ENCODE measurements at places on chromosomes 13 and 19. TPM values are rescaled to one million over a fixed set of nuclear protein-coding genes. Genes with fewer than 3 reads are reported as not detected.

- no peak for DNase-seq
These were observed 14.7 kb downstream of the HCN2 start for GRCh38 chr19:604355-604754.

GRCh38 chr19:53912653-53913052 lies 3.6 kb downstream of the CACNG7 start:
- peak; percentile 92 for DNase-seq

DNA sequence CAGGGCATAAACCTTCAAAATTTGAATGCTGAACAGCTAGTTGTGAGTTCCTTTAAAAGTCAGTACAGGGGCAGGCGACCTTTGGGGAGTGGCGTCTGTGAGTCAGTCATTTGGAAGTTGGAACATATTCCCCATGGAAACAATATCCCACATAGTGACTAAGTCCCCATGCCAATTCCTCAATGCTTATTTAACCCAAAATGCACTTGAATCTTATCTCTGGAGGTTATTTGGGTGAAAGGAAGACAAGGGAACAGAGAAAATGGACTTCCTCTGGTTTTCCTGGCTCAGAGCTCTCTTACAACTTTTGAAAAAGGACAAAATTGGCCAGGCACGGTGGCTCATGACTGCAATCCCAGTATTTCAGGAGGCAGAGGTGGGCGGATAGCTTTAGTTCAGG lies 479.2 kb upstream of the NBEA start:
- no peak for DNase-seq

GRCh38 chr19:29872224-29872731 lies 60.5 kb downstream of the CCNE1 start:
- peak; percentile 88 for DNase-seq

DNA sequence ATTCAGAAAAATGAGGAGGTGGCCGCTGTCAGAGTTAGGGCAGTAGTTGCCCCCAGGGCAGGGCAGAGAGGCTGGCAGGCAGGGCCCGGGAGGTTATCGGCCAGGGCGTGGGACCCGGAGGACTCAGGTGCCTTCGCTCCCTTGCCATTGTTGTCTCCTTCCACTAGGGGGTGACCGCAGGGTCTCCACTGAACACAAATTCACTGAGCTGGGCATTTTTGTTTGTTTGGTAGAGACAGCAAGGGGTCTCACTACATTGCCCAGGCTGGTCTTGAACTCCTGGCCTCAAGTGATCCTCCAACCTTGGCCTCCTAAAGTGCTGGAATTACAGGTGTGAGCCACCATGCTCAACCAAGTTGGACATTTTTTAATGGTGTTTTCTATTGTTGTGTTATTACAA lies 25.1 kb downstream of the CARS2 start:
- DNase-seq = peak; percentile 89

DNA sequence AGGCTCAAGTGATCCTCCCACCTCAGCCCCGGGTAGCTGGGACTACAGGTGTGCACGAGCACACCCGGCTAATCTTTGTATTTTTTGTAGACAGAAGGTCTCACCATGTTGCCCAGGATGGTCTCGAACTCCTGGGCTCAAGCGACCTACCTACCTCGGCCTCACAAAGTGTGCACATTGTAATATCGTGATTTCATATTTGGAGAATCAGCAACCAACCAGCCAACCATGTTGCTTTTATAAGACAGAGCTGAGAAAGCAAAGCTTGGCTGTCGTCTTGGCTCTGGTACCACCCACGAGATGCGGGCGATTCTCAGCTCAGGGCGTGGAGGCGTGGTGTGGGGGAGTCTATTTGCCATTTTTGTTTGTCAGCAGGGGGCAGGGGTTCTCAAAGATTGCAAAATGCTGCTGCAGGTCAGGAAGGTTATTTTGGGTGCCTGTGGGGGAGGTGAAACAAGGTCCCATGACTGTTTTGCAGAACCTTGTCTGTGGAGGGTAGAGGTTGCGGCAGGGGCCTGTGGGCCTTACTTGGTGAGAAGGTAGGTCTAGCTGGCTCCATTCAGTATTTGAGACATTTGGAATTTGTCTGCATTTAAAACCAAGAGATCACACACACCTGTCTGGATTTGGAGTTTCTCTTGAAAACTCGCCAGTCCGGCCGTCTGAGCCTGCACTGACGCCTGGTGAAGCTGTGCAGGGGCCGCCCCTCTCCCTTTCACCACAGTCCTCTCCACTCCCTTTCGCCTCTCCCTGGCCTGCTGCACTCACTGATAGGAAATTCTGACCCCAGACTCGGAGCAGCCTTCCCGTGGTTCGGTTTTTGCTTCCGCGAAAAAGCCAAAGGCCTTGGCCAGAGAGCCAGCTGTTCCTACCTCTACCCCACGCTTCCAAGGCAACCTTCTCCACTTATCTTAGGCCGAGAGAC lies 15.4 kb downstream of the TNFAIP8L1 start:
- no peak for DNase-seq

- no peak for DNase-seq
These were observed 5.6 kb upstream of the RAB8A start for GRCh38 chr19:16106121-16106520.

DNA sequence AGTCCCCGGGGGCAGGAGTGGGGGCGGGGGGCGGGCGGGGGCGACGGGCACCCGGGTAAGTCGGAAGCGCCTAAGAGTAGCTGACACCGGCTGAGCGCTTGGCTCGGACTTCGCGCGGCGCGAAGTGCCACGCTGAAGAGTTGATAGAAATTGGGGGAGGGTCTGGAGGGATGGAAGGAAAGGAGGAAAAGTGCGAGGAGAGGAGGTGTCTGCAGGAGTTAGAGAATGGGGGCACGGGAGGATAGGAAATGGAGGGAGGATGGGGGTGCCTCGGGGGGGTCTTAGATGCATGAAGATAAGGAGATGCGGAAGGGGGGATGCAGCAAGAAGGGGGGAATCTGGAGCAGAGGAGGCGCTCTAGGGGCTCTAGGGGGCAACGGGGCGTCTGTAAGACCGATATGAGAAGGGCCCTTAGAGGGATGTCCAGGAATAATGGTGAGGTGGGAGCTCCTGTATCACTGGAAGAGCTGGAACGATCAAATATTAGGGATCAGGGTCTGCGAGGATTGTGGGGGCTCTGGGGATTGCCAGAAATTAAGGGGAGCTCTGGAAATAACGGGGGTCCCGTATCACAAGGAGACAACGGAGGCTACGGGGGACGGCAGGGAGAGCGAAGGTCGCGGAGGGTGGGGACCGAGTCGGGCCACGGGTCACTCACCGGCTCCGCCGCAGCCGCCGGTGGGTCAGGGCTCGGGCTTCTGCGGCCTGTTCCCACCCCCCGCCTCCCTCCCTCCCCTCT lies at the start of gene MYPOP:
MYPOP (minus strand) TSS at position 702 of the 739 bp plus-strand sequence. CDS start 840 bp downstream, outside the sequence.
- DNase-seq = peak; percentile 74

DNA sequence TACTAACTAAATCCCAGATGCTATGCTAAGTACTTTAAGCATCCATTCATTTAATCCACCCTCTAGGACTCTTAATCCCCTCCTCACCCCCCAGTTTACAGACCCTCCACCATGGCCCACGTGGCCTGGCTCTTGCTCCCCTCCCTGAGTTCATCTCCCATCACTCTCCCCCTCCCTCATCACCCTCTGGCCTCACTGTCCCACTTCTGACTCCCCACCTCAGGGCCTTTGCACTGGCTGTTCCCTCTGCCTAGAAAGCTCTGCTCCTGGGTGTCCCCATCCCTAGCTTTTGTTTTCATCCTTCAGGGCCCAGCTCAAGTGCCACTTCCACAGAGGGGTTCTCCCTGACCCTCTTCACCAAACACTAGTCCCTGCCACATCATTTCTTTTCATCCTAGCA lies 4.2 kb downstream of the B9D2 start:
- DNase-seq = no peak

GRCh38 chr13:46961719-46962118 lies 64.9 kb upstream of the HTR2A start:
- DNase-seq = no peak

DNA sequence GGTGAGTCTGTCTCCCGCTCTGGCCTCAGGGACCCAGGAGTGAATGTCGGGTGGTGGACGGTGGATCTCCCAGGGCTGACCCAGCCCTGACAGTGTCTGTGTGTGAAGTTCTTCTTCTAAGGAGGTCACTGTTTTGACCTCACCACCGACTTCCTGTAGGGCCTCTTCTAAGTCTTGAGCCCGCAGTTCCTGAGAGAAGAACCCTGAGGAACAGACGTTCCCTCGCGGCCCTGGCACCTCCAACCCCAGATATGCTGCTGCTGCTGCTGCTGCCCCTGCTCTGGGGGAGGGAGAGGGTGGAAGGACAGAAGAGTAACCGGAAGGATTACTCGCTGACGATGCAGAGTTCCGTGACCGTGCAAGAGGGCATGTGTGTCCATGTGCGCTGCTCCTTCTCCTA lies at the start of gene SIGLEC7:
SIGLEC7 (plus strand) TSS at position 183 of the 400 bp plus-strand sequence; CDS start at position 252, 69 bp downstream.
- no peak for DNase-seq

DNA sequence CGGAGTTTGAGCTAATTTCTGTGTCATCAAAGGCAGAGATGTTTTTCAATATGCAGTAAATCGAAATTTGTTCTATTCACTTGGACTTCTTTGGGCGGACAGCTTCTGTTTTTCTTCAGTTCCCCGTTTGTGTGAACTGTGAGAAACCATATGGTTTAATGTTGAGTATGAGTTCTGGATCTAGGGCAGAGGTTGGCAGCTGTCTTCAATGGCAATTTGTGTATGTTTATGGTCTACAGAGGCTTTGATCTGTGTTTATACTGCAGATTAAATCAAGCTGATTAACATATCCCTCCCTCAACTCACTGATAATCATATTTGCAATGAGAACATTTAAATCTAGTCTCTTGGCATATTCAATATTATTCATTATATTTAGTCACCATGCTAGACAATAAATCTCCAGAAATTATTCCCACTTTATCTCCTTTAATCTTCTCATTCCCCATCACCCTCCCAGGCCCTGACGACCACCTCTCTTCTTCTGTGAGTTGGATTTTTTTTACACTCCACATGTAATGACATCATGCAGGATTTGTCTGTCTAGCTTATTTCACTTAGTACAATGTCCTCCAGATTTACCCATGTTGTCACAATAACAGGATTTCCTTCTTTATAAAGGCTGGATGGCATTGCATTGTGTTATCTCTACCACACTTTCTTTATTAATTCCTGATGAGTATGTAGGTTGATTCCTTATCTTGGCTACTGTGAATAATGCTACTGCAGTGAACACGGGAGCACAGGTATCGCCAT lies 9.0 kb downstream of the ZNF331 start:
- no peak for DNase-seq

DNA sequence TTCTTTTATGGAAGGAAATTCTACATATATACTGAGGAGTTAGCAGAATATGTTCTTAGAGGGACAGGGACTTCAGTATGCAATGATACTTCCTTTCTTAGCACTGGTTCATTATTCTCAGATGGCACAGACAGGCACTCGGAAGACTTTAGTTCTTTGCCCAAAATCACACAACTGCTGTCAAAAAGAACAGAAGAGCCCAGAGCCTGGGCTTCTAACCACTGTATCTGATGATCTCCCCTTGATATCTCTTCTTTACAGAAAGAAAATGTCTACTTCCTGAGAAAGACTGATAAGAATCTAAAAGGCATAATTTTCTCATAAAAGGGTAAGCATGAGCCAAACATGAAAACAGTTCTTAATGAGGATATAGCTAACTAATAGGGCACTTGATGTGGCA lies 2034.2 kb upstream of the PRR20A start:
- no peak for DNase-seq

DNA sequence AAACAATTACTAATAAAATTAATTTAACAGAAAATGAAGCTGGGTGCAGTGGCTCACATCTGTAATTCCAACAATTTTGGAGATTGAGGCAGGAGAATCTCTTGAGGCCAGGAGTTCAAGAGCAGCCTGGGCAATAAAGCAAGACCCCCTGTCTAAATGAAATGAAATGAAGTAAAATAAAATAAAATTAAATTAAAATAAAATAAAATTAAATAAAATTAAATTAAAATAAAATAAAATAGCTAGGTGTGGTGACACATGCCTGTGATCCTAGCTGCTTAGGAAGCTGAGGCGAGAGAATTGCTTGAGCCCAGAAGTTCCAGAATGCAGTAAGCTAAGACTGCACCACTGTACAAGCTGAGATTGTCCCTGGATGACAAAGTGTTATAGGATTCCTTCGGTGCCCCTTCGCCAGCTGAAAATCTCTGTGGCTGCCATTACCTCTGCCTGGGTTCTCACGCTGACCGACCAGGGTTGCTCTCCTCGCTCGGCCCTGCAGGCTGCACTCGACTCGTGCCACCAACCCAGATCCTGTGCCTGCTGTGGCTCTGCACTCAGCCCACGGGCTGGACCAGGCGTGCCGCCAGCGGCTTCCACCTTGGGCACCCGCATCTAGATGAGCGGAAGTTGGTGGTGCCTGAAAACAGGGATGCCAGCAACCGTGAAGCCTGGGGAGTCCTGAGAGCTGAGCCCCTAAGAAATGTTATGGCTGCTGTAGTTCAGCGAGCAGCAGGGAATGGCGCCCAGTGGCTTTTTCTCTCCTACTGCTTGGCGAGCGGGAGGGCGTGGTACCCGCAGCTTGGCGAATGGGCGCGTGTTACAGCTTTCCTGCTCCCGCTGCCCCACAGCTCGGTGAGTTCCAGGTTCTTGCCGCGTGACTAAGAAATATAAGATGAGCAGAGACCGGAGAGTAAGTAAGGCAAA lies 539.2 kb upstream of the PCDH9 start:
- no peak for DNase-seq

GRCh38 chr13:89454681-89455080 lies 1783.5 kb downstream of the SLITRK5 start:
- DNase-seq = no peak

DNA sequence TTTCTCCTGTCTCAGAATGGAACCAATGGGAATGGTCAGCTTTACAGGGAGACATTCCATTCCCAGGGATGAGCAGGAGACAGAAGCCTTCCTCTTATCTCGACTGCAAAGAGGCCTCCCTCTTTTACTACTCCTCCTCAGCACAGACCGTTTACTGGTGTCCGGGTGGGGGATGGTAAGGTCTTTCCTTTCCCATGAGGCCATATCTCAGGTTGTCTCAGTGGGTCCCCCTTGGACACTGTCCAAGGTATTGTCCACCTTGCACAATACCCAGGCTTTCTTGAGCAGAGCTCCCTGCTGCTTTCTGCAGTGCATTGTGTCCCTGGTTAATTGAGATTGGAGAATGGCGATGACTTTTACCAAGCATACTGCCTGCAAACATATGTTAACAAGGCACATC lies 7.5 kb upstream of the ZNF808 start:
- no peak for DNase-seq

Gene FAAP24
- total RNA-seq = 3.3 TPM
